ENCODE measurements at places on chromosomes 5 and 9.
A peak's percentile ranks its signal among the peaks of the same experiment; 100 is the strongest.

DNA sequence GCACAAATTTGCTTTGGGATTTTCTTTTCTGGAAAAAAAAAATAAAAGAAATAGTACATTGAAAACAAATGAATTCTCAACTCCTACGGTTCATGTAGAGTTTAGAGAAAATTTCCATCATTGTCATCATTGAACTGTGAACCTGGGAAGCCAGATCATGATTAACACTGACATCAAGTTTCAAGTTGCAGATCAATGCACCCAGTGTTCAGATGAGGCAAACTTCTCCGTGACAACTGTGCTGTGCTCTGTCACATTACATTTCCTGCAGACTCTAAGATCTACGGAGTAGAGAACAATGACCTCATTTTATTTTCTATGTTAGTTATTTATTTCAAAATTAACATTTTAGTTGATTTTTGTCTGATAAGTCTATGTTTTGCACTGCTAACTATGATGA, 99.7 kb downstream of the MAP1B start:
- DNase-seq: no peak

GRCh38 chr5:157944077-157944633, 85.2 kb upstream of the CLINT1 start:
- no peak for DNase-seq

GRCh38 chr5:96065685-96066385, 104.2 kb upstream of the ELL2 start:
- DNase-seq: no peak

DNA sequence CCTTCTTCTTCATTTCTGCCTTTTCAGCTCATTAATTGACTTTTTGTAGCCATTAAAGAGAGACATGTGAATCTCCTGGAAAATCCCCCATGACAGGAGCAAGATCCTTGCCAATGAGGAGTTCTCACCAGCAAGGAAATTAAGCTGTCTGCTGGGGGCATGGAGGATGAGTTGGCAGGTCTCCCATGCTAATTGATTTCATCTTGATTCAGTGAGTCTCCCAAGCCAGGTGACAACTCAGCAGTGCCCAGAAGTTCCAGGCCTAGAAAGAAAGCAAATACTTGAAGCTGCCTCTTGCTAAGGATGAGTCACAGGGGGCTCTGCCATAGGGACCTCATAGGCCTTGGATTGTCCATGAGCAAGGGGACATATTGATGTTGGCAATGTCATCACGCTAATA, 30.0 kb upstream of the ADRA1B start:
- no peak for DNase-seq

- DNase-seq: no peak
These were observed 44.1 kb upstream of the IPPK start for GRCh38 chr9:92714016-92714415.

DNA sequence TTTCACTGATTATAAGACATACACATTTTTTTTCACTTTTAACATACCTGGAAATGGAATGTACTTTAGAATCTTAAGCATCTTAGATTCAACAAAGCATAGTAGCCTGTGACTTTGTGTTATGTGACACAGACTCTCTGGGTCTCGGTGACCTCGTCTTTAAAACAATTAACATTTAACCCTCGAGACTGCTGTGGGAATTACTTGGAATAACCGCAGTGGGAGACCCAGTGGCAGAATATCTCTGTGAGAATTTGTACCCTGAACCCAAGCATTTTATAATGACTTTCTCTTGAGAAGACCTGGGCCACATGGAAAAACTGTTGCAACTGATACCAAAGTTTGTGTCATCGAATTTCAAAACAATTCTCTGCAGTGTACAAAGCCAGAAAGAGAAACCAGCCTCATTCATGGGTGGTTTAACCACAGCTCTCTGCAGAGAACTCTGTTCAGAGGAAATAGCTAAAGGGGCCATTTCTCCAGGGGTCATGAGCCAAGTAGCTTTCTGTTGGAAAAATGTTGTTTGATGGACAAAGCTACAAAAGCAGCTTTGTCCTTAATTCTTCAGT, 10.0 kb upstream of the RETREG1 start:
- peak; percentile 78 for DNase-seq

DNA sequence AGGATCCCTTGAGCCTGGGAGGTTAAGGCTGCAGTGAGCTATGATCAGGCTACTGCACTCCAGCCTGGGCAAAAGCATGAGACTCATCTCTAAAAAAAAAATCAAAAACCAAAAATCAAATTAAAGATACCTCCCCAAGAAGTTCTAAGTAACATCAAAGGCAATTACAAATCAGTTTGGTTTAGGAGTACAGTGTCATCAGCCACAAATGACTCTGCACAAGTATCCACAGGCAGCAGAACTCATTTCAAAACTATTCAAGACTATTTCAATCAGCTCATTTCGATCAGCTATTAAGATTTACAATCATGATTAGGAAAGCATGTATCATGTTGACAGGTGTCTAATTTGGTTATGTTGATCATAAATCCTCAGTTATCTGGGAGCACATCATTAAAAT, 19.1 kb downstream of the TRMO start:
- no peak for DNase-seq

DNA sequence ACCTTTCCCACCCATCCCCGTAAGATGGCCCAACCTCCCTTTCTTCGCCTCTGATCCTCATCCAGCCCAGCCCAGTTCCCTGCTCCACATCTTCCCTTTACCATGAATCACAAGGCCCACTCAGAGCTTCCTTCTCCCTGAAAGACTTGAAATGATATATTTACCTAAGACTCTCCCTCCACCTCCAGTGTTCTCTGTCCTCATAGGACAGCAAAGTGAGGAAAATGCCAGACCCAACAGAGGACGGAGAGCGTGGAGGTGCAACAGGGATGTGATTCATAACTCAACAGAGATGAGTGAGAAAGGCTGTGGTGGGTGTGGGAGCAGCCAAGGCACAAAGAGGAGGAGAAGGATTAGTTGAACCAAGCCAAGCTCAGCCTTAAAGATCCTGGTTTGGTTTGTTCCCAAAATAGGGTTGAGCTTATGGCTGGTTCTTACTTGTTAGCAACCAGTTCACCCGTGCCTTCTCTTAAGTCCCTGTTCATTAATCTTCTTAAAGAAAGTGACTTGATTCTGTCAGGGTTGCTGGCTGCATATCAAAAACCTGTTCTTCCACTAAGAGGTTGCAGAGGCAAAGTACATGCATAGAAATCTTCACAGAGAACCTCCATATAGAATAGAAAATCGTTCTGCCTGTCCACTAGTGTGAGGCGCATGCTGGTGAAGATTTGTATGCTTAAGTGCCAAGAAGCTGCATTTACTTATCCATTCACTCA, 183.2 kb downstream of the ACTL7B start:
- DNase-seq: no peak

DNA sequence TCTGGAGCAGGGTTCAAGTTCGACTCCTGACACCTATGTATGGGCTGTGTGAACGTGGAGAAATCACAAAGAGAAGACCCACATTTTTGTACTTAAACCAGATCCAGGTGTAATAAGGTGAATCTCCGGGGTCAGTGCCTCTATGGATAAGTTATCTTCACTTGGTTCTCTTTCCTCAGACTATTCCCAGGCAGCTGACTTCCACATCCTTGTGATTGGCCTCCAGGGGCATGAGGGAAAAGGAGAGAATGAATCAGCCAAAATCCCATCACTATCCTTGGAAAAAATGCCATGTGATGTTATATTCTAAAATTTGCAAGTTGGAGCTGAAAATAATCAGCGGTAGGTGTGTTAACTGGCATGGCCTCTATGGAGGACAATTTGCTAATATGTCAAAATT, 37.2 kb downstream of the ZNF622 start:
- DNase-seq: no peak

GRCh38 chr5:124738681-124739633, 7.5 kb downstream of the ZNF608 start:
- no peak for DNase-seq

All from suppressor macrophage treated with lipopolysaccharide for 1 hour (primary cell).